Left lung (tissue), 14 donors: ENCODE measurements at places on chromosomes 5 and 9. TPM values are rescaled to one million over a fixed set of nuclear protein-coding genes. Genes with fewer than 3 reads are reported as not detected.

The IL5 gene
- not detected for total RNA-seq

The TEX48 gene
- total RNA-seq = not detected

The PCDHB14 gene
- total RNA-seq = 3.0 TPM

The RABL6 gene
- total RNA-seq = 75.9 TPM

The FAM53C gene
- 23.9 TPM for total RNA-seq

The CENPP gene
- total RNA-seq = 8.4 TPM

The HBEGF gene
- total RNA-seq = 33.8 TPM

The SNX18 gene
- total RNA-seq = 32.2 TPM

The PAEP gene
- not detected for total RNA-seq

The TTC23L gene
- 0.20 TPM for total RNA-seq

The CCDC171 gene
- total RNA-seq = 2.0 TPM

The ANKRD20A1 gene
- total RNA-seq = 1.0 TPM

The GCNT1 gene
- 17.0 TPM for total RNA-seq

The LCN1 gene
- not detected for total RNA-seq

The BICD2 gene
- total RNA-seq = 34.5 TPM

The NRG2 gene
- 0.85 TPM for total RNA-seq

The GPR151 gene
- not detected for total RNA-seq

The IFNB1 gene
- not detected for total RNA-seq

The PCDHGA5 gene
- total RNA-seq = 2.0 TPM

The HAVCR1 gene
- total RNA-seq = not detected

The SPATA31D4 gene
- total RNA-seq = not detected

The CNTLN gene
- total RNA-seq = 6.8 TPM

The FGF1 gene
- total RNA-seq = 1.2 TPM

The GADD45G gene
- 12.6 TPM for total RNA-seq

The FAM163B gene
- 0.23 TPM for total RNA-seq
